ENCODE measurements at places on chromosomes 16 and 17.

- DNase-seq: peak; percentile 3
Observed at GRCh38 chr17:7703584-7704479, 1.2 kb upstream of the EFNB3 start.

GRCh38 chr16:85777583-85778310 is 21.6 kb downstream of the EMC8 start:
- DNase-seq: no peak

- DNase-seq: no peak
Observed at GRCh38 chr16:73390936-73391335, 343.0 kb upstream of the ZFHX3 start.

GRCh38 chr17:46163316-46163715 is 29.9 kb downstream of the KANSL1 start:
- no peak for DNase-seq

- no peak for DNase-seq
Observed at GRCh38 chr16:86095906-86096485, 197.0 kb downstream of the IRF8 start.

DNA sequence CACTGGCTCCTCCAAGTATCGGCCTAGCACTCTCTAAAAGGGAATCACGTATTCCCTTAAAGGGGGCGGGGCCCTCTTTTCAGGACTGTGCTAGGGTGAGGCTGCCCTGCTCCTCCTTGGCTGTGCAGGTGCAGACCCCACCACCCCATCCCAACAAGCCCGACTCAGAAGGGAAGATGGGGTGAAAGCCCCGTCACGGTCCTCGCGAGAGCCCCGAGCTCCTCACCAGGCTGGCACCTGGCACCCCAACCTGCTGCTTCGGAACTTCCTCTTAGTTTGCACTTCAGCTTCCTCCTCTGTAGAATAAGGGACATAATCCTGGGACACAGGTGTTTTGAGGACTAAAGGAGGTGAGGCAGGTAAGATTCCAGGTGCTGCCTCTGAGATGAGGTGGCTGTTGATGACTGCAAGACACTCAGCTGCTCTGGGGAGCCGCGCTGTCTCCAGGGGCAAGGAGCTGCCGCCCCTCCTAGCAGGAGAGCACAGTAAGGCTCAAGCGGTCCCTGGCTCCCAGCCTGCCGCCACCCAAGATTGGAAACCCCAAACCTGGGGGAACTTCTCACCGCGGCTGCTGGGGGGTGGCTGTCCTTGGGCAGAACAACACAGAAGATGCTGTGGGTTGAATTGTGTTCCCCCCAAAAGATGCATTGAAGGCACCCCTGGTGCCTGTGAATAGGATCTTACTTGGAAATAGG is 88.8 kb downstream of the MGAT5B start:
- DNase-seq: no peak

DNA sequence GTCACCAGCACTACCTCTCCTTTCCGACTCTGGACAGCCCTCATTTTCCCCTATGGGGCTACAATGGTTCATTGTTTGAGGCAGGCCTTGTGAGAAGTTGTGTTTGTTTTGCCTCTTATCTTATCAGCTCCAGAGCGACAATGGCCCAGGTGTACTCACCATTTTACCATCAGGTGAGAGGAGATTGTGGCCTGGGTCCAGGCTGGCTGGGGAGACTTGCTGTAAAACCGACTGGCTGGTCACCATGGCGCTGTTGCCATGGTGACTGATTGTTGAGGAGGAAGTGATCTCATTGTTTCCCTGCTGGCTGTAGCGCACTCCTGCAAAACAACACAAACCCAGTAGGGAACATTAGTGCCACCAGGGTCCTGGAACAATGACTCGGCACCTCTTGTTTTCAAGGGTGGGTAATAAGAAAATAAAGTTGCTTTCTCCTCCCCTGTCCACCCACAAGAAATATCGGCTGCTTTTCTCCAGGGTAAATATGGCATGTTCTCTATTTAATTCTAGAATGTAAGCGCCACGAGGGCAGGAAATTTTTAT is 34.4 kb downstream of the HNF1B start:
- DNase-seq: no peak

GRCh38 chr16:86065711-86066110 is 166.7 kb downstream of the IRF8 start:
- DNase-seq: no peak

DNA sequence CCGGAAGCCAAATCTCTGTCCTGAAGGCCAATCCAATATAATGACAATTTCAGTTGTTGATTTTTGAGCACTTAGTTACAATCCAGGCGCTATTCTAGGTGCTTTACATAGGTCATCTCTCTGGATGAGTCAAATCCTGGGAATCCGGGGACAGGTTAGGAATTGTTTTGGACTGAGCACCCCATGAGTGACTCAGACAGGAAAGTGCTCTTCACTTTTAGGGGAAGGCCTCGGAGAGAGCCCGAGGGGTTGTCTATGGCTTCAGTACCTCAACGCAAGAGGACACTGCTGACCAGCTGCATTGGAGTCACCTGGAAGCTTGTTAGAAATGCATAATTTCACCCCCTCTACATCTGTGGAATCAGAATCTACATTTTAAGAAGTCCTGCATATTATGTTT is 108.8 kb downstream of the IRX5 start:
- DNase-seq: no peak

GRCh38 chr16:57185446-57185944 is 344 bp downstream of the PSME3IP1 start:
- DNase-seq: peak; percentile 60

DNA sequence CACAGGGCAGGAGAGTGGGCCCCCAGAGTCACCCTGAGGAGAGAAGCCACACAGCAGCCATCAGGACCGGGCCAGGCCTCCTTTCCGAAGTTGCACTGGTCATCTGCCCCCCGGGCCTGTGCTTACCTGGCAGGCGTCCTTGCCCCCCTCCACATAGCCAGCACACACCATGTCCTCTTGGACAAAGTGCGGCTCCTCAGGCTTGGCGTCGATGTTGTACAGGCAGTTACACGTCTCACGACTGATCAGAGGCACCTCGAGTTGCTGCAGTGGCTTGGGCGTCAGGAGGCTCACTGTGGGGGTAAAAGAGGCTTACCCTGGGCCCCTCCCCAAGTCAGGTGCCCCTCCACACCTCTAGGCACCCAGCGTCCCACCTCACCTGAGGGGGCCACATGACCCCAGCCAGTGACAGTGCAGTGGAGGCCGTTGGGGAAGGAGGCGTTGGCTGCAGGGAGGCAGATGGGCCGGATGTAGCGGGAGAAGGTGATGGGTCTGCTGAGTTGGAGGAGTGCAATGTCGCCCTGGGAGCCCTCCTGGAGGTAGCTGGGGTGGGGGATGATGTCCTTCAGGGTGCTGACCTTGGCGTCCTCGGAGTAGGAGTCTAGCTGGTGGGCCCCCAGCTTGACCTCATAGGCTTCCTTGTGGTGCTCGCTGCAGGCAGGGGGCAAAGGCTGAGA is 3.1 kb downstream of the PRSS8 start:
- DNase-seq: no peak

DNA sequence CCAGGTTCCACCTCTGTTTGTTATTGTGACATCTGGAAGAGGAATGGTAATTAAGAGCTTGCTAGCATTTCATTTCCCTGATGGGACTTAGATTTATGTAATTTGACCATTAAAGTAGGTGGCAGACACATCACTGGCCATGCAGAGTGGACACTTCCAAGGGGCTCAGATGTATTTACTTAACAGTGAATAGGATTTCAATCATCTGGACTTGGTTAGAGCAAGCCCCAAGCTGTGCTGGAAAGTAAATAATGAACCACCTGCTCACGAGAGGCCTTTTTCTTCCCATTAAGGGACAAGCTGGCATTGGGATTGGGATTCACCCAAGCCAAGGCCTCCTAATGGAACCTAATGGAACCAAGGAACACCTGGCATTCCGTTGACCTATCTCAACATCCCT is 395.3 kb downstream of the HS3ST4 start:
- no peak for DNase-seq

DNA sequence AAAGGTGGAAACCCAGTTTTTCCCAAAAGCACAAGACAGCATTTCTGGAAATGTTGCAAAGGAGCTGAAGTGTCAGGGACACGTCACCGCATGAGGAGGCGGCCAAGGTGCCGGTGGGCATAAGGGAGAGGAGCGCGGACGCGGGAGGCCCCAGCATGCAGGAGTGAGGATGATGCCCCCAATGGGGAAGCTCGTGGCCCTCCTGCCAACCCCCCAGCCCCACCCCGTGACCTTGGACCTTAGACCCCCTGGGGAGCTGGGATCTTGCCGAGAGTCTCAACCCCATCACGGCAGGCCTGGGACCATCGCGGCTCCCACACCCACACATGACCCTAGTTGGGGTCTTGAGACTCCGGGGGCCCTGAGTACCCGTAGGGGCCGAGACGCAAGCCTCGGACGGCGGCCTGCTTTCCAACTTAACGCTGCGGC is 119.4 kb upstream of the METRNL start:
- no peak for DNase-seq

- no peak for DNase-seq
Observed at GRCh38 chr16:49598383-49599170, 225.0 kb downstream of the C16orf78 start.

Measured in adrenal gland (tissue), 19 donors.